ENCODE measurements at places on chromosomes 13 and 19.

DNA sequence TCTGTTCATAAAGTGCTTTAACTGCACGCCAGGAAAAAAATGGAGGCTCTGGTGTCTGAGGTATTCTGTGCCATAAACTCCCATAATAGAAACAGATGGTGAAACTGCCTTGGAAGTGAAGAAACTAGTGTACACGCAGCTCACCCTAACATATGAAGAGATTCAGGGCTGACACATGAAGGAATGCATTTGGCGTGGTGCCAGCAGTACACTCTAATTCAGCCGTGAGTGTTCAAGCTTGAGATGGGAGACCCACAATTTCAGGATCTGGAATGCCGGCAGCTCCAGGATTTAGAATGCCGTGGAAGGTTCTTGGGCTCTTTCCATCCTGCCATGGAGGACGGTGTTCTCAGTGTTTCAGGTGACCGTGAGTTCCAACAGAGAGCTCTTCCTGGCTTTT, 478.4 kb downstream of the TSHZ3 start:
- DNase-seq = no peak

- no peak for DNase-seq
These were observed 15.2 kb downstream of the ACP7 start for GRCh38 chr19:39099341-39099740.

DNA sequence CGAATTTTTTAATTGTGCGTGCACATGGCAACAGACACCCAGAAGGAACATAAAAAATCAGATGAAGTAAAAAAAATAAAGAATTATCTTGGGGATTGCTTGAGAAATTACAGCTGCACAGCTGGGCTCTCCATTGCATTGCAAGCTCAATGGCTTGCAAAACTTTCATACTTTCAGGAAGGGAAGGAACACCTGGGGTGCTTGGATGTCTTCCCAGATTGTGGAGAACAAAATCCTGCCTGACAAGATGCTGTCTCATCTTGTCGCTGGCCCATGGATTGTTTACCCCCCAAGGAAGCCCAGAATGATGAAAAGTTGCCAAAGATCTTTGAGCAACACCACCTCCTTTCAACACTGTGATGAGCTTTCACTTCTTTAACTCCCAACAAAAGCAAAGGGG, 11.0 kb upstream of the CASP14 start:
- DNase-seq = no peak

DNA sequence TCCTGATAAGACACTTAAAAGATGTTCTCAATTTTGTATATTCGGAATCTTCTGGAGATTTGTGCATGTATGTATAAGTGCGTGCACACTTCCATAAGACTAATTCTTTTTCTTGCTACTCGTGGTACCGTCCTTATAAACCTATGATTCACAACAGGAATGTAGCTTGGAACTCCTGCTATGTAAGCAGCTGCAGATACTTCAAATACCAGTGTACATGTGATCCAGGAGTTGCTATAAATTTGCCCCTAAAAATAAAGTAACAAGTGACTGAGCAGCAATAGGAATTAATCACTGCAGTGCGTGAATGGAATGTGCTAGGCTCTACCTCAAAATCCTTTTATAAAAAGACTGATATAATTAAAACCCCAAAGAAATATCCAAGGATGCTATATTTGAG, 214.9 kb downstream of the KLF5 start:
- DNase-seq = no peak

Data from stimulated activated CD8-positive, alpha-beta memory T cell treated with anti-CD3 and anti-CD28 coated beads, Interleukin-4, amount 100 ng/mL, for 24 hours (primary cell).